Inflammatory macrophage treated with lipopolysaccharide for 4 hours (primary cell): ENCODE measurements at places on chromosomes 7 and 10.

DNA sequence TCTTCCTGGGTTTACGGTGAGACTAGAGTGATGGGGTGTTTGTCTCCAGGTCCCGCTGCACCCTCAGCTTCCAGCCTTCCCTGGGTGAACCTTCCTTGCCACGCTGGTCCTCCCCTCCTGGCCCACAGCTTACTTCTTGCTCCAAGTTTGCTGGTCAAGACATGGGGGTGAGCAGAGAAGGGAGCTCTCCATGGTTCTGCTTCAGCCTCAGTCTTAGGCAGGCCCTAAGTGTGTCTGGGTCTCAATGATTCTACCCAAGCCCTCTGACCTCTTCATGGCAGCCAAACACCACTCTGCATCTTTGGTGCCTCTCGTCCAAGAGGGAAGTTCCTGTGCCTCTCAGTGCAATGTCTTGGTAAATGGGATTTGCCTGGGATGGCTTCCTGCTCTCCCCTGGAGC, 356.5 kb upstream of the KLF6 start:
- DNase-seq, result no peak

- DNase-seq, result no peak
Observed at GRCh38 chr10:43598446-43598845, 7.8 kb upstream of the ZNF485 start.

- peak; percentile 54 for DNase-seq
Observed at GRCh38 chr7:13279854-13280435, 592.5 kb downstream of the ARL4A start.

- no peak for DNase-seq
Observed at GRCh38 chr7:79180533-79180932, 272.9 kb downstream of the MAGI2 start.

DNA sequence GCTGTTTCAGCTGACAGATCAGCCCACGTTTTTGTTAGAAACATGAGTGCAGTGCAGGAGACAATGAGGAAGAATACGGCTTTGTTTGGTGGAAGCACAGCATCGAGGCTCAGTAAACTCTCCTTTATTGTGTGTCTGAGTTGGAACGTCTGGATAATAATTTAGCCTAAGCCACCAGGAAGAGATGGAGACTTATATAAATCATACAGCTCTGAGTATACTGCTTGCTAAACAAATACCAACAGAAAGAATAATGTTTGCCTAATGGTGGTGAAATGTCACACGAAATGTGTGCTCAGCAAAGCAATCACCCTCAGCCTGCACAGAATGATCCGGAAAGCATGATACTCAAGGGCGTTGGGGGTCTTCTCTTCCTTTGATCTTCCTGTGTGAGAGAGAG, 664.1 kb upstream of the ADARB2 start:
- no peak for DNase-seq

DNA sequence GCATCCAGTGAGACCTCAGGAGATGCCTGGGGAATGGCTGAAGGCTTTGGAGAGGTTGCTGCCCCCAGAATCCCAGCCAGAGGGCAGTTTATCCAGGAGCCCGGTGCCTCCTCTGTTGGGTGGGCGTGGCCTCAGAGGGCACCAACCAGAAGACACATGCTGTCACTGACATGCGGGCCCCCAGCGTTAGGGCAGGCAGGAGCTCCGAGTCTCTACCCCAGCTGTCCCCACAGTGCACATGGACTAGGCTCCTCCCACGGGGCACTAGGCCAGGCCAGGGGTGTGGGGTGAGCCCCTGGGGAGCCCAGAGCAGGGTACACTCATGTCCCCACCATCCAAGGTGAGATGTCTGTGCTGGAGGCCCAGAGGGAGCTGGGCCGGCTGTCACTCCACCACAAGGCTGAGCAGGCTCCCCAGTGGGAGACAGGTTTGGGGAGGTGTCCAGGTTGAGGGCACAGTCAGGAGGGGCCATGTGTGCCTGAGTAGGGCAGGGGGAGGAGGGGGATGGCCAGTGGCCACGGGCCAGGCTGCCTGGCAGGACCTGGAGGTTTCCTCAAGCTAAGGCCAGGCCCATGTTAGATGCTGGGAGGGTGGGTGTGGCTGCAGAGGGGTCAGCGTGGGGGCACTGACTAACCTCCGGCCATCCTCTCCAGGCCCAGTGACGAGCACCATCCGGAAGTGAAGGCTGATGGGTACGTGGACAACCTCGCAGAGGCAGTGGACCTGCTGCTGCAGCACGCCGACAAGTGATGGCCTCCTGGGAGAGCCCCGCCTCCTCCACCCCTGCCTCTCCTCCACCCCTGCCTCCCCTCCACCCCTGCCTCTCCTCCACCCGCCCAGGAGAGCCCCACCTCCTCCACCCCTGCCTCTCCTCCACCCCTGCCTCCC, 131.3 kb downstream of the FAM53B start:
- no peak for DNase-seq

- DNase-seq, result no peak
Observed at GRCh38 chr7:48102530-48102929, 13.5 kb downstream of the UPP1 start.

GRCh38 chr7:155071121-155071651, 1.1 kb downstream of the HTR5A start:
- DNase-seq, result no peak
